Posterior vena cava (tissue), 2 donors: ENCODE measurements at places on chromosomes 1 and 21. TPM values are rescaled to one million over a fixed set of nuclear protein-coding genes. Genes with fewer than 3 reads are reported as not detected.

GRCh38 chr1:8294170-8294697 lies 23.7 kb upstream of the SLC45A1 start:
- no peak for DNase-seq

GRCh38 chr1:76687307-76688175 lies 179.7 kb upstream of the ST6GALNAC5 start:
- no peak for DNase-seq

- DNase-seq: no peak
Observed at GRCh38 chr1:37562984-37563383, 6.2 kb downstream of the DNALI1 start.

DNA sequence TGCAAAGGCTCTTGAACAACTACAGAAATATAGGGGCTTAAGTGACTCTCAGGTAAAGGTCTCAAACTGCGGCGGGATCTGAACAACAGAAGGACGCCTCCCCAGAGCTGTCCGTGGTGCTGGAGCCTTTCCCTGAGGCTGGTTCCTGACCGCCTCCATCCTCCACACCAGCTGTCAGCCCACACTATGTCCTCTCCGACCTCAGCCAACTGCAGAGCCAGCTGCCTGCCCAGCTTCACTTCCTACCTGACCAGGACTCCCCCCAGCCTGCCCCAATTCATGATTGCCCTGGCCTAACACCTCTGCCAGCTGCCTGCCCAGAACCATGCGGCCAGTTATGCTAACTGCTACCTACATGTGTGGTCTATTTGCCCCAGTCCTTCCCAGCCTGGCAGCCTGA lies 63.6 kb upstream of the ZC3H12A start:
- DNase-seq: peak; percentile 49

GRCh38 chr1:71618191-71618590 lies 537.4 kb upstream of the ZRANB2 start:
- DNase-seq: no peak

- DNase-seq: no peak
Observed at GRCh38 chr1:9019896-9020295, 6.3 kb downstream of the SLC2A7 start.

Gene ZNF436
- total RNA-seq: 18.4 TPM

Gene SH2D5
- total RNA-seq: 0.14 TPM

DNA sequence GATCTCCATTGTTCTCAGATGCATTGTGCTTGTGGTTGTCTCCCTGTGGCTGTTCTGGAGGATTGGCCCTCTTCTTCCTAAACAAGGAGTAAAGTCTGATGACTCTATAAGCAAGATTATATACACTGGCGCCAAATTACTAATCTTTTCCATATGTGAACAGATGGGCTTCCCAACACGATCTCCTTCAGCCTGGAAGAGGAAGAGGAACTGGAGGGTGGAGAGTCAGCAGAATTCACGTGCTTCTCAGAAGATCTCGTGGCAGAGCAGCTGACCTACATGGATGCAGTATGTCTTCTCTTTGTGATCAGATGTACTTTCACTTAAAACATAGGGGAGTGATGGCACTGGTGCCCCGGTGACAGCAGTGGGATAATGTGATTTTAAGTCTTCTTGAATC lies 78.7 kb downstream of the RGL1 start:
- no peak for DNase-seq

DNA sequence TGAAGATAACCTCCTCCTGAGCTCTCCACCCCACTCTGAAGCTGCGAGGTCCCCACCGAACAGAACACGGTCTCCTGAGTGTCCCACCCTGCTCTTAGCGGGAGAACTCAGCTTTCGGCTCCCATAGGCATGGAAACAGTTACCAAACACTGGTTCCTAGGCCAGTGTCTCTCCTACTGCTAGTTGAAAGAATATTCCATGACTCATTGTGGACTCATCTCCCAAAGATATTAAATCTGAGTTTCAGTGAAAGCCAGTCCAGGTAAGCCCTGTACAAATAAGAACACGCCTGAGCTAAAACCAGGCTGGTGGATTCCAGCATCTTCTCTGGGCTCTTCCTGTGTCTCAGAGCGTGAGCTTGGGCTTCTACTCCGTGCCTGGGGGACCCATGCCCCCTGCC lies 107.5 kb upstream of the CLDN14 start:
- no peak for DNase-seq

Gene ADAM30
- total RNA-seq: not detected

Gene FAM229A
- 5.4 TPM for total RNA-seq

DNA sequence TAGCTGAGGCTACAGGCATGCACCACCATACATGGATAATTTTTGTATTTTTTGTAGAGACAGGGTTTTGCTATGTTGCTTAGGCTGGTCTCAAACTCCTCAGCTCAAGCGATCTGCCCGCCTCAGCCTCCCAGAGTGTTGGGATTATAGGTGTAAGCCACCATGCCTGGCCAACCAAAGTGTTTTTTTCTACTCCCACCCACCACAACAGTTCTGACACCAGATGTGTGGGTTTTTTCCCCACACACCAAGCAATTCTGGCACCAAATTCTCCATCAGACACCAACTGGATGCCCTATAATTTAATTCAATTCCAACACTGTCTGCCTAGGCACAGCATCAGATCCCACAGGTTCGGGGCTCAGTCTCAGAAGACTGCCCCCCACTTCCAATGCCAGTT lies 20.6 kb upstream of the KLHDC8A start:
- DNase-seq: no peak

GRCh38 chr1:163291461-163291860 lies 30.3 kb upstream of the NUF2 start:
- no peak for DNase-seq

Gene MSH4
- total RNA-seq: 0.37 TPM

DNA sequence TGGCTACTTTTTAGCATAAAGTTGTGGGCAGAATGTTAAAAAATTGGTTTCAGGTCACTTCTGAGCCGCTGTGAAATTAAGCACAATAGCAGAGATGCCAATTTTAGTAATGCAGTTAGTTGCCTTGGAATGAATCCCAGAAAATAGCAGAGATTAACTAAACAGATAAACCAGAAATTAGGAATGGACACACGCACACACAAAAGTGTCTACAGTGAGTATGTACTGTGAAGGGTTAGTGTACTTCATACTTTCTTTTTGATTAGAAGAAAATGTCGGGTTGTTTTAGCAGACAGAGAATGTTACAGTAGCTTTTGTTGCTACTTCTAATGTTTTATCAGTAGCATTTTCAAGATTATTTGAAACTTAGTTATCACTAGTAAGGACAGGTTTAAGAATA lies 106.7 kb downstream of the LEPR start:
- DNase-seq: no peak

DNA sequence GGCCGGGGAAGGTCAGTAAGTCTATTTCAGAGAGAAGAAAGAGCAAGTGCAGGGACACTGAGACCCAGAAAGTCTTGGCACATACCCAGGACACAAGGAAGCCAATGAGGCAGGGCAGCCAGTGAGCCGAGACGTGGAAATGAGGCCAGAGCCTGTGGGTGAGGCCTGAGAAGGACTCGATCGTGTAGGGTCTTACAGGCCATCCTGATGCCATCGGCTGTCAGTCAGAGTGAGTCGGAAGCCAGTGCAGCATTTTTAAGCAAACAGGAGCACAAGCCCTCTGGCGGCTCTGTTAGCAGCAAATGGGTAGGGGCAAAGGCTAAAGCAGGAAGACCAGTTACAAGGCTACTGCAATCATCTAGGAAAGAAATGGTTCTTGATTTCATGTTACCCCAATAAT lies 6.1 kb upstream of the GJB3 start:
- peak; percentile 11 for DNase-seq

GRCh38 chr1:151311589-151312331 lies 15.5 kb downstream of the PI4KB start:
- DNase-seq: no peak

GRCh38 chr1:101004670-101005069 lies 20.9 kb downstream of the DPH5 start:
- DNase-seq: no peak

DNA sequence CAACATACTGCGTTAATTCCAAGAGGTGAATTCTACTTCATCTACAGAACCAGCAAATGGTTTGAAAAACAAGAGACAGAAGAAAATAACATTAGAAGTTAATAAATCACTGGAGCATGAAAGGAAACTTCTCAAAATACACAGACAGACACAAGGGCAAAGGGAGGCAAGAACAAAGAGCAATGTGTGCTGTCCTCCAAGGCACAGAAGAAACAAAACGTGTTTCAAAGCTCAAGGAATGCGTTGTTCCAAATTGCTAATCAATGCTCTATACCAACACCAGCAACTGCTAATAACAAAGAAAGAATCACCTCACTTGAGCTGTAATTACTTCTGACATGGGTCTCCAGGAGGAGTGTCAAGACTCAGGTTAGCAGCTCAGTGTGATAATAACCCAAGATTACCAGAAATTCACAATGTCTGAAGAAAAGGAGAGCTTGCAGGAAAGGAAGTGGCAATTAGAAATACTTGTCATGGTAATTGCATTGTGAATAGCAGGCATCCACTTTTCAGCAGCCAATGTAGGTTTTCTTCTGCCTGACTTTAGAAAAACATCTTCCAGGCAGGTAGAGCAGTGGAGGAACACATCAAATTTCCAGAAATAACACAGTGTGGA lies 175.4 kb downstream of the SEC16B start:
- no peak for DNase-seq

DNA sequence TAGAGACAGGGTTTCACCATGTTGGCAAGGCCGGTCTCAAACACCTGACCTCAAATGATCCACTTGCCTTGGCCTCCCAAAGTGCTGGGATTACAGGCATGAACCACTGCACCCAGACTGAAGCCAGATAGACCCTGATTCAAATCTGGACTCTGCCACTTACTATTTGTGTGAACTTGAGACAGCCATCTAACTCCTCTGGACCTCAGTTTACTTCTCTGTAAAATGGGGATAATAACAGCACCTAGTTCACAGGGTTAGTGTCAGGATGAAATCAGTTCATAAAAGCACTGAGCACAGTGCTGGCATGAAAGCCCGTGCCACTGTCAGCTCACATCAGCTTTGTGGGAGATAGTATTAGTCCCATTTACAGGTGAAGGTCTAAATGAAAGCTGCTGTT lies 28.5 kb downstream of the RAB3B start:
- no peak for DNase-seq

GRCh38 chr1:241412646-241413045 lies 55.6 kb upstream of the RGS7 start:
- no peak for DNase-seq

- no peak for DNase-seq
Observed at GRCh38 chr1:30856260-30856790, 52.2 kb downstream of the SDC3 start.

- DNase-seq: no peak
Observed at GRCh38 chr1:56057466-56058405, 521.6 kb downstream of the PLPP3 start.

DNA sequence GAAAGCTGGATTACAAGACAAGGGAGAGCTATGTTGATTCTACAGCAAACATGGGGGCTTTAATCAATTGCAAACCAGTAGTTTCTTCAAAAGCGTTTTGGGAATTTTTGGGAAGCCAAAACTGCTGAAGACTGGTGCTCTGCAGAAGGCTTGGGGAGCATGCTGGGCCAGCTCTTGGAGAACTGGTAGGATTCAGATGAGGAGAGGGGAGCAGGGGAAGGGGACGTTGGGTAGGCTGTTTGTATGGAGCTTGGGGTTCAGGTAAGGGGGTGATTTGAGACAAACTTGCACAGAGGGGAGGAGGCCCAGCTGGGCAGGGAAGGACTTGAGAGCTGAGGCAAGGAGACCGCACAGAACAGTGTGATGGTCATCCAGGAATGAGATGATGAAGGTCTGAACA lies 2.6 kb upstream of the MYOG start:
- no peak for DNase-seq

DNA sequence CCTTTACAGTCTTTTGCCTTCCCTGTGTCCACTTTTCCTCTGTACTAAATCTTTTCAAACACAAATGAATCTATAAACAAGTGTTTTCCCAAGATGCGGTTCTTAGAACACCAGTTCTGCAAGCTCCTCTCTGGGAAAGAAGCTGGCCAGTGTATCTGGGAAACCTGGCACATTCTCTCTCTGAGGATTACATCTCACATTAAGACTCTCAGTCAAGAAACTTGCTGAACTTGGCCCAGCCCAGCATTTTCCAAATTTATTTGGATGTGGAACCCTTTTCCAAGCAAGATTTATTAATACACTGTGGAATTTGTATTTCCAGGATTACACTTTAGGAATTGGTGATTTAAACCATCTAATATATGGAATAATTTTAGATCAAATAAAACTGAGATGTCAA lies 105.7 kb downstream of the ZNF281 start:
- DNase-seq: no peak

- peak; percentile 63 for DNase-seq
Observed at GRCh38 chr1:12080156-12080555, 17.1 kb downstream of the TNFRSF8 start.
